ENCODE measurements at places on chromosomes 2 and 18.

- no peak for DNase-seq
Measured at GRCh38 chr2:46800218-46800617, 115.4 kb downstream of the MCFD2 start.

- no peak for DNase-seq
Measured at GRCh38 chr2:84327645-84328249, 131.3 kb downstream of the SUCLG1 start.

DNA sequence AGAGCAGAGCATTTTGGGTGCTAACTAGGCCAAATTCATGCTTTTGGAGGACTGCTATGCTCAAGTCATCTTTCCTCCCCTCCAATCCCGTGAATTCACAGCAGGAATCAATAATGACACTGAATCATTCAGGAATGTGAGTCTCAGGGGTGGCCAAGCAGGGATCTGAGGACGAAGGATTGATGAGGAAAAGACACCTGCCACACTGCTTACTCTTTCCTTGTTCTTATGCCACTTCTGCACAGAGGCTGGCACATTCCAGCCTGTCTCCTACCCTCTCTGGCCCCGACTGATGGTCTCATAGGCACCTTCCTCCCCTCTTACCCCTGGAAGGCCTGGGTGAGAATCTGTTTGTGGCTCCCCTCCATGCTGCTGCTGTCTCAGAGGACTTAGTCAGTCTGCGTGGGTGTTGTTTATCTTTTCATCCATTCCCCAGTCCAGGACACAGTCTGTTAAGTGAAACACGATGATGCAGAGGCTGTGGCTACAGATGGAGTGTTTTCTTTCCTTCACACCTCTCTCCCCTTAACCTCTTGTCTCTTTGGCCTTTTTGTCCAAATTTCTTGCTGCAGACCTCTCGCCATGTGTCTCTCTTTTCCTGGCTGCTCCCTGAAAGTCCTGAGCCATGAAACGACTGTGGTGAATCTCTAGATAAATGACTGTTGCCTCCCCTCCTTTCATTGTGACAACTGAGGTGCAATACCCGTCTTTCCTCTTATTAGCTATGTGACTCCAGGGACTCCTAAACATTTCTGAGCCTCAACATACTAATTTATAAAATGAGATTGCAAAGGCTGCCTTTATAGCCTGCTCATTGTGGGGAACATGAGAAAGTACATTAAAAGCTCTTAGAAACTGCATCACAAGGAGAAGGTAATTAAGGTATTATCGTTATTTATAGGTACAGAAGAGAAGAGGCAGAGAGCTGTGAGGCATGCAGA, 86.9 kb downstream of the RDH14 start:
- DNase-seq: peak; percentile 11

GRCh38 chr2:36351736-36352349, 3.7 kb upstream of the CRIM1 start:
- DNase-seq: no peak

DNA sequence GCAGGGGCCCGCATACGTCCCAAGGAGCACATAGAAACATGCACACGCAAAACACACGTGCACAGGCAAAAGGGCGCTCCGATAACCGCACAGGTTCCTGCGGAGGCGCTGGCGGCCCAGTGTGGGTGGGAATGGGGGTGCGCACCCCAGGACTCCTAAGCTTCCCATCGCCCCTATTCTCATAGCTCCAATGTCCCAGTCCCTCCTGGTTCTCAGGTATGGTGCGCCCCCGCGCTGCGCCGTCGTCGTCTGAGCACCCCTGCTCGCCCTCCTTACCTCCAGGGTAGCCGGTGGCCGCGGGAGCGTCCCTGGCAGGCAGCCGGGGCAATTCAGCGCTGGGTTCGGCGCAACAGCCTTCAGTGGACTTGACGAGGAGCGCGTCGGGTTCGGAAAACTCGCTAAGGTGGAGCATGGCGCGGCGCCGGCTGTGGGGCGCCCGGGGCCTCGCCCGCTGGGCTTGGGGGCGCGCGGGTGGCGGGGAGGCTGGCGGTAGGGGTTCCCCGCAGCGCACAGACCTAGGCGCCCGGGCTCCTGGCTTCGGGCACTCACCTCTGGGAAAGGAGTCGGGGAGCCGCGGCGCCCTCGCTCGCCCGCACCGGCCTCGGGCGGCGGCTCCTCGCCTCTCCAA, 328 bp downstream of the EGR4 start:
- DNase-seq: no peak

DNA sequence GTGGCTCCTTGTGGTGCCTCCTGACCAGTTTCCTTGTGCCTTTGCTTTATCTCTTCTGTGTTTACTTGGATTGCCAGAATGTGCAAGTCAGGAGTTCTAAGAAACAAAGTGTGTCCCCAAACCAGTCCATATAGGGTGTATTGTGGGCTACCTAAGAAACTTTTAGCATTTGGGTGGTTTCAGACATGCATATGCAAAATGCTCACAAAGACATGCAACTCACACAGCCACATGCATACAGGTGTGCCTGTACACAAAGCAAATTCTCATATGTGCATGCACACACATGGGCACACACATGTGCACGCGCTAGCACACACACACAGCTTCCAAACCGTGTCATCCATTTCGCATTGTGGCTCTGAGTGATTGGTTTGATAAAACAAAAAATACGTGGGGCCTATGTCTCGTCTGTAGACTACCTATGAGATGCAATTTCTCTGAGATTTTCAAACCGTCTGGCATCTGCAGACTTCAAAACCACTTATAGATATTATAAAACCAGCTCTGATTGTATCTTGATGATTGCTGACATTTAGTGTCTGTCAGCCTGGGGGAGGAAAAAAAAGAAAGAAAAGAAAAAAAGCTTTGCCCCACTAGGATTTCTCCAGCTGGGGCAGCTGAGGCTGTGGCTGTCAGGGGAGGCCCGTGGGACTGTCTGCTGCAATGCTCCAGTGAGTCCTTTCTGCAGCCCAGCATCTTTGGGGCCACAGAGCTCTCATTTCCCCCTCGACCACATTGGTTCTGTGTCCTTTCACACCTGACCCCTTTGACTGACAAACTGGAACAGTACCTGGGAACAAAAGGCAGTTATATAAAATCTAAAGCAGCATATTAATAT, 556.1 kb downstream of the CMPK2 start:
- no peak for DNase-seq

- no peak for DNase-seq
Measured at GRCh38 chr2:190280565-190281350, 38.9 kb downstream of the HIBCH start.

DNA sequence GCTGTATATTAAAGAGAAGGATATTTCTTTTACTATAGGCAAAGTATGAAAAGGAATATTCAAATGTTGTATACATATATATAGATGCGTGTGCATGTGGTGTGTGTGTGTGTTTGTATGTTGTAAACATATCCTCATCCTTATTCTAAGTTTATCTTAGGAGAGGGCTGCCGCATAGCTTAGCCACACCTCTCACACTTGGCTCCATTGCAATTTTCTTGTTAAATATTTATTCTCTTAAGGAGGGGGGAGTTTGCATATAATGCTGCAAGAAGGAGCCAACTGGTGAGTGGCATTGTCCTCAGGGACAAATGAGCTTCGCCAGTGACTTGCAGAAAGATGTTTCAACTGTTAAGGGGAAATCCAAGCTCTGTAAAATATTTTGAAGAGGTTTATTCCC, 360.1 kb upstream of the RND3 start:
- no peak for DNase-seq

GRCh38 chr2:105969552-105969951, 224.5 kb downstream of the UXS1 start:
- no peak for DNase-seq

- DNase-seq: no peak
Measured at GRCh38 chr18:78675231-78675630, 304.4 kb upstream of the SALL3 start.

DNA sequence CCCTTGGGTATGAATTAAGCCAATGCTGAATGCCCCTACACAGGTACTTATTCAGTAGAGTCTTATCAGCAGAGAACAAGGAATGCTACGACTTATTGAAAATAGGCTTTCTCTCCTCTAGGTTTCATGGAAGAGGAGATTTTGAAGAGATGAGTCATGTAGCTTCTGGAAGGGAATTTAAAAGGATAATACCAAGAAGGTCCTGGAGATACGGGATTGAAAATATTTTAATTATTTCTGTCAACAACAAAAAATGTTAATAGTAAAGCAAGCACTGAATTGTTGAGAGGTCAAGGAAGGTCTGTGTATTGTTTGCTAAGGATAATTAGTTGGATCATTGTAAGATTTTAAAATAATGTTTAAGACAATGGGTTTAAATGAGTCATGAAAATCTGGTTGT, 293.0 kb upstream of the SPHKAP start:
- no peak for DNase-seq

DNA sequence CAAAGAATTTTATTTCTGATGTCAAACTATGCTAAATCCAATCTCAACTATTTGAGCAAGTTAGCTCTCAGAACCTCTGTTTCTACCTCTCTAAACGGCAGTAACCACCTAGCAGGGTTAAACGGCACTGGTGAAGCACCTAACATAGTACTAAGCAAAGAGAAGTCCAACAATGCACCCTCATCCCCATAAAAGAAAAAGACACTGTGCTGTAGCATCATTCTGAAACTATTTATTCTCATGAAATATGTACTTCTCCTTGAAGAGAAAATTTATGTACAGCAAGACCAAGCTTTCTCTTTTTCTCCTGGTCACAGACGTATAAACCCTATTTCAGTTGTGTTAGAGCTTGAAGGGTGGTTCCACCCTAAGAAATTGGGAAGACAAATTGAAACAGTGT, 4.8 kb downstream of the MEX3C start:
- DNase-seq: no peak

DNA sequence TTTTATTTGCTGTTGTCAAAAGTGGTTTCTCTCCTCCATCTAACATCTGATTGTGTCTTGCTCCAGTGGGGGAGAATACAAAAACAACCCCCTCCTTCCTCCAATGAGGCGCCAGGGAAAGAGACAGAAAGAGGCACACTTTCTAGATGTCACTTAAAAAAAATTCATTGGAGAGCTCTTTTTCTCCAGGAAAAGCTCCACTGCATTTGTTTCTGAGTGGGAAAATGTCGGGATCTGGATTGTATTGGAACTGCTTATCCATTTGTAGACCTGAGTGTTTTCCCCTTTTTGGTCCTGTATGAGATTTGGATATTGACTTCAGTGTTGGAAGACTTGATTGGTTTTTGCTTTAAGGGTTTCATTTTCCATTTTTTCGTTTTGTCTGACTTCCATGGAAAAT, 995 bp downstream of the MBD5 start:
- DNase-seq: no peak

DNA sequence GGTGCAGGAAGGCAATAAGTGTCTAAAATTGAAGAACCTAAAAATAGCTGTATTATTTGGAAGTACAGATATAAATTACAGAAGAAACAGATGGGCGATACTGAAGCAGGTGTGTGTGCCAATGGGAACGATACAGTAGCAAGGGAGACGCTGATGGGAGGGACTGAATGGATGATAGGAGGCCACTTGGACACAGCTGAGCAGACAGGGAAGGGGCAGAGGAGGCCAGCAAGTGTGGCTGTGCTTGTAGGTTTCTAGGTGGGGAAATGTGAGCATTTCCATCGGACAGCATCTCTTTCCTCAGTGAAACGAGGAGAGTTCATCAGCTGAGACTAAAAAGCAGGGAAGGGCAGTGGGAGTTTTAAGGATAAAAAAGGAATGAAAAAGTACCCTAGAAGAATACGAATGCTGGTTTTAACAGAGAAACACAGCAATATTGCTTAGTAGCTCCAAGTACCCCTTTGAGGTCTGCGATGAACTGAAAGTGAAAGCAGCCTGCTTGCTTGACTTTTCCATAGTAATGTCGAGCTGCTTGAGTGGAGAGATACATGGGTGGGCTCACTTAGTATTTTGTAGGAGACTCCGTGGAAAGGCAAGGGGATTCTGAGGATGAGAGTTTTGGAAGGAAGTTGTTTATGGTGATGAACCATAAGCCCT, 91.7 kb upstream of the EPC2 start:
- no peak for DNase-seq

- no peak for DNase-seq
Measured at GRCh38 chr2:6924924-6925409, 7.8 kb downstream of the RNF144A start.

DNA sequence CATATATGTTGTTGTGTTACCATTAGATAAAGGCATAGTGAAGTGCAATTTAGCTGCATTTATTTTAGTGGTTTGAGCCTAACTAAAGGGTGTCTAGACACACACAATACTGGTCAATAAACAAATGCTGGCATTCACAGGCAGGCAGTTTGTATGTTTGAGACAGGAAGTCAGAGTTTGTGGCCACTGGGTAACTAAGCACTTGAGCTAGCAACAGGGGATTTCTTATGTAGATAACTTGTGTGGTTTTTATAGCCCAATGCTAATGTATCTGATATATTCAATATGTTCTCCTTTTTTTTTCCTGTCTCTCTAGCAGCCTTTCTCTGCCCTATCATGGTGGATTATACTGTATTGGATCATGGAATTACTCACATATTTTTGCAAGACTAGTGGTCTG, 38.1 kb downstream of the LRRTM4 start:
- DNase-seq: no peak

GRCh38 chr18:32730068-32730467, 42.8 kb downstream of the KLHL14 start:
- DNase-seq: no peak

GRCh38 chr2:101251844-101252407, 760 bp upstream of the CNOT11 start:
- no peak for DNase-seq

DNA sequence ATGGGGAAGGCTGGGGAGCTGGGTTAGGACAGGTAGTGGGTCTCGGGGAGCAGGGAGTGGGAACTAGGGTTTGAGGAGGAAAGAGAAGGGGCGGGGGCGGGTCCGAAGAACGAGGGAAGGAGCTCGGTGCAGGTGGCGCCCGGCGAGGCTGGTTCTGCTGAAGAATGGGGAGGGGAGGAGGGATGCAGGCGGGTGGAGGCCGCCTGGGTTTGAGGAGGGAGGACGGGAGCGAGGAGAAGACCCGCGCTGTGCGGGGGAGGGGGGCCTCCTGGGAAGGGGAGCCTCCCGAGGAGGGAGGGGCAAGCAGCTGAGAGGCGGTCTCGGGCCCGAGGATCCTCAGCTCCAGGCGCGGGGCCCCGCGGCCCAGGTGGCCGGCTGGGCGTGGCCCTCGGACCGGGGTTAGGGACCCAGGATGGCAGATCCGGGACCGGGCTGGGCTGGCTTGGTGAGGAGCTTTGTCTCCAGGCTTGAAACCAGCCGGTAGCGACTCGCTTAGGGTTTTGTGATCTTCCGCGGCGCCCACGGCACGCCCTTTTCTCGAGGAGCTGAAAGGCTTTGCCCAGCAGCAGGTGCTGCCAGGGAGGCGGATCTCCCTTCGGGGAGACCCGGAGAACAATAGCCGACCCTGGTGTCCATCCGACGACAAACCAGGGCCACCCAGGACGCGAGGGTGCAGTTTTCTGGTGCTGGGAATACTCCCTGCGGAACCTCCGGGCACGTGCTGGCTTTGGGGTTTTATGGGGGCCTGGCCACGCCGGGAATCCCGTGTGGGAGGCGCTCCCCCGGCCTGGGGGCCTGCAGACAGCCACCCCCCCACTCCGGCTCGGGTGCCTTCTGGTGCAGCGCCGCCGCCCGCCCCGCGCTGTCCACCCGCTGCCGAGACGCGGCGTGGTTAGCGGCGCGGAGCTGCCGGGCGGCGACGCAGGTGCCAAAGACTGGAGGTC, 1.4 kb downstream of the DPYSL5 start:
- no peak for DNase-seq
